ENCODE measurements at places on chromosomes 5 and 9. TPM values are rescaled to one million over a fixed set of nuclear protein-coding genes. Genes with fewer than 3 reads are reported as not detected.

GRCh38 chr5:16540421-16540820, 74.8 kb upstream of the ZNF622 start:
- no peaks in the 10 kb centered on the region for H3K36me3 ChIP-seq
- H3K4me1 ChIP-seq, result peaks cover 52% of the 10 kb centered on the region
- no peak for DNase-seq

DNA sequence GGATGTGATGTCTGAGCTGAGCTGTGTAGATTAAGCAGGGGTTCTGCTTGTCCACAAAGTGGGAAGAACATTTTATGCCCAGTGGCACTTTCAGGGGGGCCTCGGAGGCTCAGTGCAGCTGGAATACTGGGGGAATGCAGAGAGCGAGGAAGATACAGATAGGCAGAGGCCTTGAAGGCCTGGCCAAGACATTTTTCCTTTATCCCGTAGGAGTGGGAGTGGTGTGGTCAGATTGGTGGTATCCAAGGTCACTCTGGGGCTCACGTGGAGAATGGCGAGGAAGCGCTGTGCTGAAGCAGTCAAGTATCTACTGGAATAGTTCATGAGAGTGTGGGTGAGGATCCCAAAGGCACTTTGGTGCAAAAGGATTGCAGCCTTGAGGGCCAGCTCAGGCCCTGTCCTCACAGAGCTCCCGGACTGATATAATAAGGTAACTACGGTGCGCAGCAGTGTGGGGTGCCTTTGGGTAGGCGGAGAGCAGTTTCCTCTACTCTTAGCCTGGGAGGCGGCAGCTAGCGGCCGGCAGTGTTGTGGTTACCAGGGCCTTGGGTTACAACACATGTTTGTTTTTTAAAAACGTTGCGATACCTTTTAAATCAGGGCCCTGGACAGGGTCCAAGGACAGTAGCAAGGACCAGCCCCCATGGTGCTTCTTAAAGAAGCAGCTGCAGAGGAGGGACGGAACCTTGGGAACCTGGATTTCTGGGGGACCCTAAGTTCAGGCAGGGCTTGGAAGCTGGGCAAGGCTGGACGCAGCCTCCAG, 10.8 kb upstream of the CCDC69 start:
- H3K27me3 ChIP-seq, result no peaks in the 10 kb centered on the region
- no peaks in the 10 kb centered on the region for H3K4me1 ChIP-seq
- no peak for DNase-seq
- no peak overlapping the region for H3K4me3 ChIP-seq
- H3K27ac ChIP-seq, result no peak overlapping the region

DNA sequence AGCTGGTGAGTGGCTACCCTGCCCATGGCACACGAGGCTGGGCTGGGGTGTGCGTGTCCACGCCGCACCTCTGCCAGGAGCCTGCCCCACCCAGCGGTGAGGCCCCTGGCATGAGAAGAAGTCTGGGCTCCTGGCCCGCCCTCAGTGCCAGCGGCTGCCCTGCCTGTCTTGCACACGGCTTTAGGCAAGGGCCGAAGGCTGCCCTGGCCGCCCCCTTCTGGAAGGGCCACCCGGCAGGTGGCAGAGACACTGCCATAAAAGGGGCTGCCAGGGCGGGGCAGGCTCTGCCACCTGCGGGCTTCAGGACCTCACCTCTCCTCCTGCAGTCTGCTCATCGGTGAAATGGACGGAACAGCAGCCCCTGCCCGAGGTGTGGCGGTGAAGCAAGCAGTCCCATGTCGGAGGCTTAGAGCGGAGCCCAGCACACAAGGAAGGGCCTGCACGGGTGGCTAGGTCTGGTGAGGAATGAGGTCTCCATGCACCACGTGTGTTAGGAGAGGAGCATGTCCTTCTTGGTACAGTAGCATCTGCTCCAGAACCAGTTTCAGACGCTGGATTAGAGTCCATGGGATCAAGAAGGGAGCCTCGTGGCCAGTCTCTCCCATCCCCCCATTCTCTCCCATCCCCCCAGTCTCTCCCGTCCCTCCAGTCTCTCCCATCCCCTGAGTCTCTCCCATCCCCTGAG, 34.8 kb upstream of the TMEM250 start:
- H3K4me1 ChIP-seq, result no peaks in the 10 kb centered on the region
- H3K27ac ChIP-seq, result no peak overlapping the region
- no peaks in the 10 kb centered on the region for H3K27me3 ChIP-seq
- H3K36me3 ChIP-seq, result no peaks in the 10 kb centered on the region
- DNase-seq, result no peak

DNA sequence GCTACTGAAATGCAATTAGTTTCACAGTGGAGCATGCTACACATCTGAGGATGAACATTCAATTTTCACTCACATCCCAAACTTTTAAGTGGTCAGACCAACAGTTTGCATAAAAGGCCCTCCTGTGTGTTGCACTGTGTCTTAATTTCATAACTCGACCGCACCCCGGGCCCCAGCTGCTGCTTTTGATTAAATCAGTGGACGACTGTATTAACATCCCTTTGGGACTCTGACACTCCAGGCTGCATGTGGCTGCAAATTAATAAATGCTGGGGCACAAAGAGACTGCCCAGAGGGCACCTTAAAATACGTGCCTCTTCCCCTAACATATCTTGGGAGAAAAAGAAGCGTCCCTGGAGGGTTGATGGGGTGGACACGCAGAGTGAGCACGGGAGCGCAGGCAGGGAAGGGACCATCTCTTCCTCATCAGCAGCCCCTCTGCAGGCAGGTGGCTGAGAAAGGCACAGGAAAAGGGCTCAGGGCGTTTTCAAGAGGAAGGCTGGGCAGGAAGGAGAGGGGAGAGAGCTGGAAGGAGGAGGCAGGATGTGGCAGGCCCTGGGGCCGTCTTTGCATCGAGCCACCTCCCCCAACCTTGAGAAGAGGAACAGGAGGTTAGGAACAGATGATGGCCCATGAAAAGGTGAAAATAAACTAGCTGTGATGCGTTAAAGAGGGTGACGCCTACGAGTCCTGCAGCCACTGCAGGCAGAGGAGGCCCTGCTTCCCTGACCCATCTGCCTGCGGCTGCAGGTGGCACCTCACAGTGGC, 18.6 kb downstream of the MED10 start:
- H3K4me1 ChIP-seq, result no peaks in the 10 kb centered on the region
- H3K36me3 ChIP-seq, result no peaks in the 10 kb centered on the region
- no peaks in the 10 kb centered on the region for H3K27me3 ChIP-seq
- H3K27ac ChIP-seq, result no peak overlapping the region

DNA sequence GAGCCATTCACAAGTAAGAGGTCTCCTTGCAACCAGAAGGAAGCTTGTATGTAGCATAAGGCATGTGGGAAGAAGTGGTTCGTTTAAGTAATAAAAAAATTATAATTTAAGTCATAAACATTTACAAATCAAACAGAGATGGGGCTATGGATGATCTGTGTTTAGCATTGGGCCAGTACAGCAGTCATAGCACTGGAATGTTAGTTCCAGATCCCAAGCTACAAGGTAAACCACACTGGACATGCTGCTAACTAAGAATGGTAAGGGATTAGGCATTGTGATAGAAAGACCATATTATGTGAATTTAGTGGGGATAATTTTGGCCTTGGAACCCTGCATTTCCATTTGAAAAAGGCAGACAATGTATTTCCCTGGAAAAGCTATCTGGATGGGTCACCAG, 170.4 kb upstream of the KCNN2 start:
- H3K4me3 ChIP-seq, result no peak overlapping the region
- no peaks in the 10 kb centered on the region for H3K4me1 ChIP-seq
- no peaks in the 10 kb centered on the region for H3K36me3 ChIP-seq
- H3K27ac ChIP-seq, result no peak overlapping the region
- no peak for DNase-seq

GRCh38 chr5:16492398-16493140, 27.0 kb upstream of the ZNF622 start:
- no peak overlapping the region for H3K27ac ChIP-seq
- DNase-seq, result no peak
- H3K4me3 ChIP-seq, result no peak overlapping the region
- H3K36me3 ChIP-seq, result no peaks in the 10 kb centered on the region
- H3K4me1 ChIP-seq, result peaks cover 29% of the 10 kb centered on the region

GRCh38 chr5:10563110-10563944, 543 bp upstream of the ANKRD33B start:
- peaks cover 46% of the 10 kb centered on the region for H3K4me1 ChIP-seq
- DNase-seq, result no peak
- H3K27me3 ChIP-seq, result no peaks in the 10 kb centered on the region

DNA sequence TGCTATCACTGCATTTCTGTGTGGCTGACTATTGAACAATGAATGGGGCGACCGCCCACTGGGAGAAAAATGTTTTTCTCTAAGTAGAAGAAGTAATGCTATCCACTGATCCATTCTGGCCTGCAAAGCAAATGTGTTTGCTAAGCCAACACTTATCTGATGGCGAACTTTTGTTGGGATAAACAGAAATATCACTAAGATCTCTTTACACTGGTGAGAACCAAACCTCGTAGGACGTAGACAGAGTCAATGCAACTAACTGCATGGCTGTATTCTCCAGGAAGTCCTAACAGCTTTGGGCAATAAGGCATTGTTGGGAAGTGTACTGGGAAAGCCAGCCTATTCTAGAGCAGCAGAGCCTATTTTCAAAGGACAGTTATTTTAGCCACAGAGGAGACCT, 77.7 kb downstream of the ANKH start:
- no peaks in the 10 kb centered on the region for H3K4me1 ChIP-seq
- no peak overlapping the region for H3K4me3 ChIP-seq
- H3K27me3 ChIP-seq, result no peaks in the 10 kb centered on the region
- H3K36me3 ChIP-seq, result no peaks in the 10 kb centered on the region
- no peak for DNase-seq

The LHX6 gene
- 7.6 TPM for total RNA-seq

The DRD1 gene
- not detected for total RNA-seq

The FAM151B gene
- total RNA-seq, result 2.4 TPM

The TSSK1B gene
- not detected for total RNA-seq

The UBE2QL1 gene
- not detected for total RNA-seq

The FBP2 gene
- not detected for total RNA-seq

Measured in Caco-2 (cell line).